ENCODE measurements at places on chromosomes 12 and 14.

DNA sequence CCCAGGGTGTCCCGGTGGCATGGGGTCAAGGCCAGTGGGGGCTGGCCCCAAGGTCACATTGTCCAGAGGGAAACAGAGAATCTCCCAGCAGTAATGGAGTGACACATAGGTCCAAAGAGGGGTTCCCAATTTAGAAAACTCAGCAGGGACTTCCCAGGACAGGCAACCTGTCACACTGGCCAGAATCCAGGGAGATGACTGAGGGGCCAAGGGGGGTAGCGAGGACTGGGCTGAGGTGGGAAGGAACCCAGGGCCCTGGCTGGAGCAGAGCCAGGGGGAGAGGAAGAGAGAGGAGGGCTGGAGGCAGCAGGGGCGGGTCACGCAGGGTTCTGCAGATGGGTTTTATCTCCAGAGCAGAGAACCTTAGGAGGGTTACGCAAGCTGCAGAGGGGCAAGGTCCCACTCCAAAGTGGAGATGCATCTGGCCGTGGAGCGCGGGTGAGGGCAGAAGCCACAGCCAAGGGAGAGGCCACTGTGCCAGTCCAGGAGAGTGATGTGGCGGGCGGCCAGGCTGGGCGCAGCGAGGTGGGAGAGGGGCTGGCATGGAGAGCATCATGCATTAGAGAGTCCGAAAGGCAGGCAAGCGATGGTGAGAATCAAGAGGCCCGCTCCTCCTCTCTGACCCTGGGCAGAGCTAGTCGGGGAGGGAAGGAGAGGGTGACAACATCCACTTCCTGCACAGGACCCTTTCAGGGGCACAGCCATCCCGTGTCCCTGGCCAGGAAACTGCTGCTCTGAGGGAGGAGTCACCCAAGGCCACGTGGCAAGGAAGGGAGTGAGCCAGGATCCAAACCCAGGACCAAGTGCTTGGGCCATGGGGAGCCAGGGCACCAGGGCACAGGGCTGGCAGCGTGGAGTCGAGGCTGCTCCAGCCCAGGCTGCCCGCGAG, 29.0 kb downstream of the NCOR2 start:
- DNase-seq, result no peak

GRCh38 chr12:92000597-92000996, 145.0 kb downstream of the BTG1 start:
- DNase-seq, result no peak

DNA sequence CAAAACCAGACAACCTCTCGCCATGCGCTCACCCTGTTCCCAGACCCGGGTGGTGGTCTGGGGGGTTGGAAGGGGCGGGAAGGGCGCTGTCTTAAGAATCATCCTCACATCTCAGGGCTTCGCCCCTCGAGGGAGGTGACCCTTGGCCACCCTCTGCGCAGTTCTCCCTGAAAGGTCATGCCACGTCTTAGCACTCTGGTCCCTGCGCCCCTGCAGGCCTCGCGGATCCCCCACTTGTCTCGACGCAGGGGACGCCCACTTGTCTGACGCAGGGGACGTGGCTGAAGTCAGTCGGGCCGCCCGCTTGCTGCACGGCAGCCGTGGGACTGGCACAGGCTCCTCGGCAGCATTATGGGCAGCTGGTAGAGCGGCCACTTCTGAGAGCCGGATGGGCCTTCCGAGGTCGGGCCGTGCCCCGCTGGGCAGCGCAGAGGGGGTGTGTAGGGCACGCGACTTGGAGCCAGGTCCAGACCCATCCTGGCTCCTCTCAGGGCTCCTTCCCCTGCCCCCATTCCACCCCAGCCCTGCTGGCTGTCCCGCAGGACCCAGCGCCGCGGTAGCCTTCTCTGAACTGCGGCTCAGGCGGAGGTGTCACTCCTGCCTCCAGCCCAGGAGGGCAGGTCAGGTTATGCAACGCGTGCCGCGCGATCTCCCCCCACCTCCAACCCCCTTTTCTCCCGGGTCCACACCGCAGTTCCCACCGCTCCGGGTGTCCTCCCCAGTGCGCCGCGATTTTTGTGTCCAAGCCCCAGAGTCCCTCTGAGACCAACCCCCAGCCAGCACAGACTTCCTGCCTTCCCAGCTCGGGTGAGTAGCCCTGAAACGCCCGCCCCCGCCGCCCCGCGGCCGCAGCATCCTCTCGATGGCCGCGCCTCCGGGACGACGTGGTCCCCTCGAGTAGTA, 40.9 kb upstream of the CAPRIN2 start:
- no peak for DNase-seq

DNA sequence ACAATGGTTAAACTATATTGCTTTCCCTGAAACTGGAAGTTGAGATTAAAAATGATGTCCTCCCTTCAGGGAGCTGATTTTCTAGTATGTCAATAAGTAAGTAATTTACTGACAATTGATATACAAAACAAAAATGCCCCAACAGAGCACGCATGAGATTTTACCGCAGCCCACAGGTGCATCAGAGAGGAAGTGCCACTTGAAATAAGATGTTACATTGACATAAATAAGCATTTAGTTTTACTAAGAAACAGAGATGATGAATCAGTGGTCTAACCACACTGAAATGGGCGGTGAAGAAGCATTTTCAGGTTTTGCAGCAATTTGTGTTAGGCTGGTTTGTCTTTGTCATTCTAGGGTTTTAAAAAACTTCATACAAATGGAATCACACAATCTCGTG, 8.8 kb upstream of the CLECL1 start:
- DNase-seq, result peak; percentile 70

GRCh38 chr12:78403136-78403535, 461.4 kb upstream of the SYT1 start:
- no peak for DNase-seq

DNA sequence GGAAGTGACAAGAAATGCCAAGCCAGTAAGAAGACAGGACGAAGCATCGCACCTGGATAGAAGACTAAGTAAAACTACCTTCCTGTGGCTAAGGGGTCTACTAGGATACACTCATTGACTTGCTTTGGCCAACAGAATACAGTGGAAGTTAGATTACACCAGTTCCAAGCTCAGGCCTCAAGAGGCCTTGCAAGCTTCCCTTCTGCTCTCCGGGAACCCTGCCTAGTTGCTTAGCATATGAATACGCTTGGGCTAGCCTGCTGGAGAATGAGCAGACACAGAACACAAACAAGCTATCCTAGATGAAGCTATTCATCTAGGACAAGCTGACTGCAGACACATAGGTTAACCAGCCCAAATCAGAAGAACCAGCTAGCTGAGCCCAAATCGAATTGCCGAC, 97.0 kb downstream of the DPF3 start:
- no peak for DNase-seq
